ENCODE measurements at places on chromosomes 16 and 17.

GRCh38 chr17:65572186-65572580, 10.7 kb upstream of the AXIN2 start:
- H3K36me3 ChIP-seq, result no peaks in the 10 kb centered on the region
- H3K4me1 ChIP-seq, result peaks cover 3% of the 10 kb centered on the region
- no peak for DNase-seq
- H3K27ac ChIP-seq, result no peak overlapping the region

DNA sequence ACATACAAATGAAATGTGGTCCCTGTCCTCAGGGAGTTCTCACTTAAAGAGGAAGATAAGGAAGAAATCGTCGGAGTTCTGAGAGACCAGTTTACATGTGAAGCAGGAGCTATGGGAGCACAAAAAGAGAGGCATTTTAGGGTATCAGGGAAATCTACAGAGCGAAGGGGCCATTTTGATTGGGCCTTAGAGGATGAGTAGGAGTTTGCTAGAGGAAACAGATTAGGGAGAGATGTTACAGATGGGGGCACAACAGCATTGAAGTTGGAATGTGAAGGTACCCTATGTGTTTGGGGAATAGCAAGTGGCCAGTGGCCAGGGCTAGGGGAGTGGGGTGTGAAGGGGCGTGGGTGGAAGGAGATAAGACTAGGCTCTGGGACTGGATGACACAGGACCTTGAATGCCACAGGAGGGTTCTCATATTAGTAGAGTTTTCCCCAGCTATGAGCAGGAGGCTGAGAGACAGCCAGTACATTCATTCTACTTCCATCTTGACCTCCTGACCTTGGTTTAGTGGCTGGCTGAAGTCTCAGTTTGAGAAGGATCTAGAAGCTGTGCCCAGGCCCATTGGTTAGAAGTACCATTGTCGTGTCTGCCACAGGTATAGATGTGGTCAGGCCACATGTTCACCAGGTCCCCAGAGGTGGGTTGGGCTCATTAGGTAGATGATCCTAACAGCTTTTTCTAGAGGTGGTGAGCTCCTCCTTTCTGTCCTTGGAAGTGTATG, 34.8 kb downstream of the CPNE2 start:
- no peak overlapping the region for H3K4me3 ChIP-seq
- no peaks in the 10 kb centered on the region for H3K36me3 ChIP-seq
- H3K27me3 ChIP-seq, result no peaks in the 10 kb centered on the region
- no peak for DNase-seq
- H3K27ac ChIP-seq, result no peak overlapping the region

DNA sequence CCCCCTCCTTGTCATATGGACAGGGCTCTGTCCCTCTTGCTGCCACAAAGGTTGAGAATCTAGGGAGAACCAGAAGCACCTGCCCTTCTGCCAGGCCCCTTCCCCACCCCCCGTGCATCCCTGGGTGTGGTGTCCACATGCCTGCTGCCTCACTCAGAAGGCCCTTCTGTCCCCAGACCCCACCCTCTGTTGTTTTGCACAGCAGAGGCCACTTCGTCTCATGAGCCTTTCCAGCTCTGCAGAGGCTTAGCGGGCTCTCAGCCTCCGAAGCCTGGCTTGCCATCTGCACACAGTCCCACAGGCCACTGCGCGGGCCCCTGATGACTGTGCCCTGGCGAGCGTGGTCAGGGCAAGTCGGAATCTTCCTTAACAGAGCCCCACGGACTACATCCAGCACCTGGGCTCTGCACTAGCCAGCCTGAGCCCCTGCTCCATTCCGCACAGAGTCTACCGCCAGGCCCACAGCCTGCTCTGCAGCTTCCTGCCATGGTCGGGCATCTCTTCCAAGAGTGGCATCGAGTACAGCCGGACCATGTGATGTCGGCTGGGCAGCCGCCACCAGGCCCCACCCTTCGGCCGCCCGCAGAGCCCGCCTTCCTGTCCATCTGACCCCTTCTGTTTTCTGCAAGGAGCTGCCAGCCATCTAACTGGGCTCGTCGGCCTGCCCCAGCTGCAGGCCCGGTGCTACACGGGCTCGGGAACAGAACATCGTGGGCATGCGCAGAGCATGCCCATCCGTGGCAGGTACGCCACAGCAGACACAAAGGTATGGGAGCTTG, 10.8 kb downstream of the C16orf90 start:
- H3K27ac ChIP-seq, result no peak overlapping the region
- DNase-seq, result no peak
- no peak overlapping the region for H3K4me3 ChIP-seq
- no peaks in the 10 kb centered on the region for H3K27me3 ChIP-seq

DNA sequence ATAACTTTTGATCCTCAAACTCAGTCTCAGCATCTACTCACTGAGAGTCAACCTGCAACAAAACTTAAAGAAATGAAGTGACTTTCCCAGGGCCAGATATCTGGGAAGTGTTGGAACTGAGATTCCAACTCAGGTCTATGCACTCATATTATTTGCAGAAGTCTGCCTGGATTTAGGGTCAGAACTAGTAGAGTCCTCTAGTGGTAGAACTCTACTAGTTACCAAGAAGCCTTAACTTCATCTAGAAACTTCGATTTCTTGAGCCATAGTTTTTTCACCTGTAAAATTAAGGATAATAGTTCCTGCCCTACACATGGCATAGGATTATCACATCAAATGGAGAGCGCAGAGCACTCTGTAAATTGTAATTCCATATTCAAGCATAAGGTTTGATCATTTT, 23.4 kb upstream of the KRT24 start:
- no peak overlapping the region for H3K27ac ChIP-seq
- no peaks in the 10 kb centered on the region for H3K27me3 ChIP-seq
- no peaks in the 10 kb centered on the region for H3K4me1 ChIP-seq
- H3K36me3 ChIP-seq, result no peaks in the 10 kb centered on the region
- no peak for DNase-seq

GRCh38 chr16:73000907-73001521, 46.9 kb downstream of the ZFHX3 start:
- H3K27ac ChIP-seq, result no peak overlapping the region
- no peak for DNase-seq
- no peak overlapping the region for H3K4me3 ChIP-seq

- H3K27ac ChIP-seq, result no peak overlapping the region
- no peak for DNase-seq
- no peaks in the 10 kb centered on the region for H3K36me3 ChIP-seq
- no peaks in the 10 kb centered on the region for H3K27me3 ChIP-seq
- peaks cover 2% of the 10 kb centered on the region for H3K4me1 ChIP-seq
- H3K4me3 ChIP-seq, result no peak overlapping the region
Measured at GRCh38 chr17:66542967-66543520, 240.6 kb downstream of the PRKCA start.

GRCh38 chr16:57938936-57939871, 31.7 kb downstream of the CNGB1 start:
- DNase-seq, result no peak
- H3K36me3 ChIP-seq, result no peaks in the 10 kb centered on the region
- no peak overlapping the region for H3K4me3 ChIP-seq
- H3K27ac ChIP-seq, result no peak overlapping the region

DNA sequence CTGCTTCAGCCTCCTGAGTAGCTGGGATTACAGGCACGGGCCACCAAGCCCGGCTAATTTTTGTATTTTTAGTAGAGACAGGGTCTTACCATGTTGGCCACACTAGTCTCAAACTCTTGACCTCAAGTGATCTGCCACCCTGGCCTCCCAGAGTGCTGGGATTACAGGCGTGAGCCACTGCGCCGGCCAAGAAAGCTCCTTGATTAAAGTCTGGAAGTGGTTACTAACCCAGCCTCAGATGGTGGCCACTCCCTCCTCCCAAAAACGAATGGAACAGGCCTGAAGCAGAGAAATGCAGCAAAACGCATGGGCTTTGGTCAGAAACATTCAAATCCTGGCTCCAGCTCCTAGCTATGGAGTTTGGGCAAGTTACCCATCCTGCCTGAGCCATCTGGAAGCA, 11.3 kb downstream of the FKBP10 start:
- peaks cover 5% of the 10 kb centered on the region for H3K4me1 ChIP-seq
- DNase-seq, result no peak
- peaks cover 31% of the 10 kb centered on the region for H3K36me3 ChIP-seq
- H3K27me3 ChIP-seq, result no peaks in the 10 kb centered on the region

- H3K27me3 ChIP-seq, result no peaks in the 10 kb centered on the region
- no peak overlapping the region for H3K27ac ChIP-seq
- no peak overlapping the region for H3K4me3 ChIP-seq
- peaks cover 4% of the 10 kb centered on the region for H3K36me3 ChIP-seq
Measured at GRCh38 chr16:84584678-84585077, 33.2 kb downstream of the COTL1 start.

GRCh38 chr16:30621765-30622164, 11.6 kb upstream of the ZNF689 start:
- no peak for DNase-seq
- H3K4me1 ChIP-seq, result no peaks in the 10 kb centered on the region
- H3K4me3 ChIP-seq, result no peak overlapping the region
- H3K36me3 ChIP-seq, result no peaks in the 10 kb centered on the region
- H3K27ac ChIP-seq, result no peak overlapping the region

DNA sequence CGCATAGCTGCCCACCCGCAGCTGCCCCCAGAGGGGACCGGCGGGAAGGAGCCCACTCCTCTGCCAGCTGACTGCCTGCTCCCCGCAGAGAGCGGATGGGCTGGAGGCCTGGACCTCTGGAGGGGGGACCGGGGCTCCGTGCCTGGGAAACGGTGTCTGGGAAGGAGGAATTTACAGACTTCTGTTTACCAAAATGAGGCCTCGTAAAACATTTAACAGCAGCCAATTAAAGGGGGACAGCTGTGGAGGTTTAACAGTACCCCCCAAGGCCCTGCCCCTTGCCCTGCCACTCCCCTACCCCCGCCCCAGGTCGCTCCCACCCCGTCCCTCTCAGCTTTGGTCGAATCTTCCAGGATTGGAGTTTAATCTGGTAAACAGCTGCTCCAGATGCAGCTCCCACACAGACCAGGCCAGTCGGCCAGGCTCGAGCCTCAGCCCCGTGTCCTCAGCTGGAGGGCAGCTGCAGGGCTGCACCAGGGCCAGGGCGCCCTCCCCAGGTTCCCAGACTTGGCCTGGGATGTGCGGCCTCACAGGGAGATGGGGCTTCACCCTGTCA, 41.1 kb downstream of the BAHCC1 start:
- no peak for DNase-seq
- H3K27me3 ChIP-seq, result no peaks in the 10 kb centered on the region
- H3K4me3 ChIP-seq, result no peak overlapping the region
- no peak overlapping the region for H3K27ac ChIP-seq

DNA sequence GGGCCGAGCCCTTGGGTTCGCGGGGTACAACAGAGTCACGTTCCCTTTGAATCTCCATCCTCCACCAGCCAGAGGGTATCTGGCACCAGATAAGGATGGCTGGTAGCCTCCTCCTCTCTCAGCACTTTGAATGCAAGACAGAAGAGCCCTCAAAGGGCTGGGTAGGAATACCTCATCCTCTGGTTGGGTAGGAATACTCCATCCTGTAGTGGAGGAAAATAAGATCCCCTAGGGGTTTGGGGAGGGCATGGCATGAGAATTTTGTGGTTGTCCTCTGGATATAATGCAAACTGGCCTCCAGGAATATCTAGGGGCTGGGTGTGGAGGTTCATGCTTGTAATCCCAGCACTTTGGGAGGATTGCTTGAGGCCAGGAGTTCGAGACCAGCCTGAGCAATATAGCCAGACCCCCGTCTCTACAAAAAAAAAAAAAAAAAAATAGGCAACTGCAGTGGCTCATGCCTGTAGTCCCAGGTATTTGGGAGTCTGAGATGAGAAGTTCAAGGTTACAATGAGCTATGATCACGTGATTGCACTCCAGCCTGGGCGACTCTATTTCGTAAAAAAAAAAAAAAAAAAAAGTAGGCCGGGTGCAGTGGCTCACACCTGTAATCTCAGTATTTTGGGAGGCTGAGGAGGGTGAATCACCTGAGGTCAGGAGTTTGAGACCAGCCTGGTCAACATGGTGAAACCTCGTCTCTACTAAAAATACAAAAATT, 2.7 kb downstream of the IGFBP4 start:
- no peaks in the 10 kb centered on the region for H3K27me3 ChIP-seq
- H3K36me3 ChIP-seq, result no peaks in the 10 kb centered on the region
- H3K4me1 ChIP-seq, result peaks cover 6% of the 10 kb centered on the region
- H3K4me3 ChIP-seq, result no peak overlapping the region
- no peak overlapping the region for H3K27ac ChIP-seq

DNA sequence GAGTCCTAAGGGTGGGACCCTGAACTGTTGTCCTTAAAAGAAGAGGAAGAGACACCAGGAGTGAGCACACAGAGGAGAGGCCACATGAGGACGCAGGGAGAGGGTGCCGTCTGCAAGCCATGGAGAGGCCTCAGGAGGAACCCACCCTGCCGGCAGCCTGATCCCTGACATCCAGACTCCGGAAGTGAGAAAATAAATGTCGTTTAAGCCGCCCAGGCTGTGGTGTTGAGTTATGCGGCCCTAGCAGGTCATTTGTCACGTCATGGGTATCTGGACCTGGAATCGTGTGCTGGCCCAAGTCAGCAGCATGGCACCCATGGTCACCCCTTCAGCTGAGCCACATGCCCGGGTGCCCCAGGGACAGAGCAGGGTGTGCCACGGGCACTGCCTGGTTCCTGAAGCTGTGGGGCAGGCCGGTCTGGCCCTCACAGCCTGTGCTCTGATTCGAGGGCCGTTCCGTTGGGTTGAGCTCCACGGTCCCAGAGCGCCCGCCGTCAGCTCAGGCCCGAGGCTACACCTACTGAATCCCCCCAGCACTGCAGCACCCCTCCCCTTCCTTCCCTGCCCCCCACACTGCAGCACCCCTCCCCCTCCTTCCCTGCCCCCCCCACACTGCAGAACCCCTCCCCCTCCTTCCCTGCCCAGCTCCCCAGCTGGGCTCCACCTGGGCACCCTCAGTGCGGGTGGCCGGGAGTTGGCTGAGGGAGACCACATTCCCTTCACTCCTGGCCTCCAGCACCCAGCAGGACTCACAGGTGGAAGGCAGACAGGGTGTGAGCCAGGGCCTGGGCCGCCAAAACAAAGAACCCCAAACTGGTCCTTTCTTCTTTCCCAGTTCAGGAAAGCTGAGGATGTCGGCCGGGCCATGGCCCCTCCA, 2.7 kb upstream of the CCDC57 start:
- no peak overlapping the region for H3K4me3 ChIP-seq
- peaks cover 6% of the 10 kb centered on the region for H3K27me3 ChIP-seq
- DNase-seq, result no peak
- H3K4me1 ChIP-seq, result peaks cover 2% of the 10 kb centered on the region

DNA sequence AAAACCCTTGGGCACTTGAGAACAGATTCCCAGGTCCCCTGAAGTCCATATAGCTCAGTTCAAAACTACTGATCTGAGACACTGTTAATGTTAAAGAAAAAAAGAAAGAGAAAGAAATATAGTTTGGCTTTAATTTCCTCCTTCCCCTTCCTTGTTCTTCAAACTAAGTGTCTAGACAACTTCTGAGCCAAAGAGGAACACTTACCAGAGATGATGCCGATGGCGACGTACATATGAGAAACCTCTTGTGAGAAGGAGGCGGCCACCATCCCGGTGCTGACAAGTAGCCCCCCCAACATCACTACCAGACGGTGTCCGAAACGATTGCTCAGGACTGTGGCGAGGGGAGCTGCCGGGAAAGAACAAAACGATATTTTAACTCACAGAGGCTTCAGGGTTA, 17.2 kb downstream of the SLC16A6 start:
- no peaks in the 10 kb centered on the region for H3K27me3 ChIP-seq
- H3K4me3 ChIP-seq, result no peak overlapping the region
- DNase-seq, result no peak

- H3K27me3 ChIP-seq, result no peaks in the 10 kb centered on the region
- H3K36me3 ChIP-seq, result no peaks in the 10 kb centered on the region
- H3K4me1 ChIP-seq, result no peaks in the 10 kb centered on the region
- H3K27ac ChIP-seq, result no peak overlapping the region
Measured at GRCh38 chr17:70251706-70252105, 82.4 kb downstream of the KCNJ2 start.

GRCh38 chr16:57667048-57667525, 1.0 kb upstream of the ADGRG3 start:
- no peaks in the 10 kb centered on the region for H3K36me3 ChIP-seq
- no peak overlapping the region for H3K4me3 ChIP-seq
- DNase-seq, result no peak
- no peak overlapping the region for H3K27ac ChIP-seq
